ENCODE measurements at places on chromosomes 7 and 10. TPM values are rescaled to one million over a fixed set of nuclear protein-coding genes. Genes with fewer than 3 reads are reported as not detected.

Gene HOXA3
- total RNA-seq, result not detected

Gene MPP7
- total RNA-seq, result 4.1 TPM

- no peaks in the 10 kb centered on the region for H3K4me1 ChIP-seq
- H3K27ac ChIP-seq, result no peak overlapping the region
- DNase-seq, result no peak
- H3K4me3 ChIP-seq, result no peak overlapping the region
- H3K27me3 ChIP-seq, result peaks cover 5% of the 10 kb centered on the region
- no peaks in the 10 kb centered on the region for H3K36me3 ChIP-seq
These were observed 1.7 kb downstream of the AEBP1 start for GRCh38 chr7:44105832-44106231.

GRCh38 chr7:78601728-78602127 lies 803.2 kb downstream of the PHTF2 start:
- no peak overlapping the region for H3K27ac ChIP-seq
- no peak overlapping the region for H3K4me3 ChIP-seq
- H3K4me1 ChIP-seq, result no peaks in the 10 kb centered on the region
- no peaks in the 10 kb centered on the region for H3K36me3 ChIP-seq

DNA sequence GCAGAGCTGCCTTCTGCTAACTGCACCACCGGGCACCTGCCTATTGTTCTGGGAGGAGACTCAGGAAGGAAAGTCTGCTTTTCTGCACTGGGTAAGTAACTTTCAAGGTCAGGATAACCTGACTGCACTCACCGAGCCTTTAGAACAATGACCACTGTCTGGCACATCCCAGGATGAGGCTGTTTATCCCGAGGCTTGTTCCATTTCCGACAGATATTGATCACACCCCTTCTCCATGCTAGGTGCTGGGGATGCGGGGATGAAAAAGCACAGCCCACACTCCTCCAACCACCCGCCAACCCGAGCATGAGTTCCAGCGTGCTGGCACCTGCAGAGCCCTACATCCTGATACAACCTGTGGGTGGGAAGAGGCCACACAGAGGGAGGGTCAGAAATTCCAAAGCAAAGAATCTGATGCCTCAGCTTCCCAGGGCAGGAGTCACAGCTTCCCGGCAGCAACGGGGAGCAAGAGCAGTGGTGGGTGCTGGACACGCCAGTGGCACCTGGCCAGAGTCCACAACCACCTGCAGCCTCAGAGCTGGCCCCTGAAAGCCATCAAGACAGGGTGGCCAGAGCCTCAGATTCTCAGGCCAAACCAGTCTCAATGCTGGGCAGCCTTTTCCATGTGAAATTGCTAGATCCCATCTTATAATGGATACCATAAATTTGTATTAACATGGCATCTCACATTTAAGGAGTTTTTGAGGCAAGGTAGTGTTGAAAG lies 34.9 kb upstream of the CNPY1 start:
- no peak overlapping the region for H3K4me3 ChIP-seq
- peaks cover 12% of the 10 kb centered on the region for H3K27me3 ChIP-seq
- H3K27ac ChIP-seq, result no peak overlapping the region
- no peaks in the 10 kb centered on the region for H3K36me3 ChIP-seq

DNA sequence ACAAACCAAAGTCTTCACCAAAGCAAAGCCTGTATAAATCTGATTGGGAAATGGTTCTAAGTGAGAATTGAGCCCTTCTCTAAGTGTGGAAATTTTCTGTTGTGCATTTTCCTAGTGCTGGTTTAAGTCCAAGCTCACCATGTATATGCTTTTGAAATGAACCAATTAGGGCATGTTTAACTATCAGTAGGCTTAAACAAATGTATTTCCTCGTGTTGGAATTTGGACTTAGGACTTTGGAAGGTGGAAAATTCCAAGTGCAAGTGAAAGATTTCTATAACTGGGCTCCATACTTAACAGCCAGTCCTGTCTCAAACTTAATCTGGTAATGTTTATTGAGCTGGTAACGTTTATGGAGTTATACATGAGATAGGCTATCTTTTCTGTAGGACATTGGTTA lies 28.5 kb downstream of the CCNY start:
- no peak overlapping the region for H3K4me3 ChIP-seq
- no peak overlapping the region for H3K27ac ChIP-seq
- no peaks in the 10 kb centered on the region for H3K27me3 ChIP-seq
- no peaks in the 10 kb centered on the region for H3K36me3 ChIP-seq
- peaks cover 6% of the 10 kb centered on the region for H3K4me1 ChIP-seq
- DNase-seq, result no peak

- no peak overlapping the region for H3K27ac ChIP-seq
- no peak for DNase-seq
- no peaks in the 10 kb centered on the region for H3K36me3 ChIP-seq
- no peaks in the 10 kb centered on the region for H3K27me3 ChIP-seq
These were observed 214.3 kb downstream of the DGKB start for GRCh38 chr7:14688208-14688607.
